ENCODE measurements at places on chromosomes 12 and 14. TPM values are rescaled to one million over a fixed set of nuclear protein-coding genes. Genes with fewer than 3 reads are reported as not detected.

Gene TMEM233
- total RNA-seq: 0.91 TPM

Gene NYNRIN
- 8.0 TPM for total RNA-seq

Gene AMIGO2
- 3.7 TPM for total RNA-seq

Gene EIF2S3B
- 0.17 TPM for total RNA-seq

Gene KRT7
- 8.4 TPM for total RNA-seq

DNA sequence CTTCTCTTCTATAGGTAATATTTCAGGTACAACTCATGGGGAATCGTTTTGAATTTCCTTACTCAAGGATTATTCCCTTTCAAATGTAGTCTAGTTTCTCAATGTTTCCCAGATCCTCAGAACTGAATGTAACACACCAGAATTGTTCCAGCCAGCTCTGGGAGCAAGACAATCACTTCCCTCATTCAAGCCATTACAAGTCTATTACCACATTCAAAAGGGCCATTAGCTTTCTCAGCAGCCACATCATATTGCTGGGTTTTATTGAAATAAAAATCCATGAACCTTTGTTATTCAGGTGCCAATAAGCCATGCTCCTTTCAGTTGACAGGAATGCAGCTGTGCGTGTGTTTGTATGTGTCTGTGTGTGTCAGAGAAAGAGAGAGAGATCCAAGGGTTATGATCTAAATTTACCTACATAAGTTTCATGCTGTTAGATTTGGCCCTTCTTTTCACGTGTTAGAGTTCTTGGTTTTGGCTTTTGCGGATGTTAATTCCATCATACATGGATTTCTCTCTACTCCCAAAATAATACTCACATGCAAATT, 357.7 kb downstream of the BCAT1 start:
- no peak for DNase-seq

- DNase-seq: no peak
Observed at GRCh38 chr12:117189725-117190209, 503 bp downstream of the FBXO21 start.

GRCh38 chr14:30994681-30995620, 30.5 kb upstream of the AP4S1 start:
- DNase-seq: no peak

DNA sequence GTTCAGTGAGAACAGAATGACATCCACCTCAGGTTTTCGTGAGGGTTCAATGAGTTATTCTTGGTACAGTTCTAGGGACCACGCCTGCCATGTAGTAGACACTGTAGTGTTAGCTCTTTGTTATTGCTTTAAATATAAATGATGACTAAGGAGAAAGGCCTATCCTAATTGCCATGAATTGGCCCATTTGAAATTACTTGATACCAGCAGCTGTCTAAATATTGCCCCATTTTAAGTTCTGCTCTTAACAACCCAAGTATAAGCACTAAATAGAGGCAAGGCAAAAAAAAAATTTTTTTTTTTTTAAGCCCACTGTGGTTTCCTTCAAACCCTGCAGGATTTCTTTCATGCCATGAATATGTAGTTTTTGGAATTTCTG, 84.5 kb downstream of the BORCS5 start:
- DNase-seq: no peak

- no peak for DNase-seq
Observed at GRCh38 chr14:36844443-36845195, 183.0 kb downstream of the PAX9 start.

GRCh38 chr14:51014086-51014485, 69.8 kb upstream of the PYGL start:
- DNase-seq: no peak

DNA sequence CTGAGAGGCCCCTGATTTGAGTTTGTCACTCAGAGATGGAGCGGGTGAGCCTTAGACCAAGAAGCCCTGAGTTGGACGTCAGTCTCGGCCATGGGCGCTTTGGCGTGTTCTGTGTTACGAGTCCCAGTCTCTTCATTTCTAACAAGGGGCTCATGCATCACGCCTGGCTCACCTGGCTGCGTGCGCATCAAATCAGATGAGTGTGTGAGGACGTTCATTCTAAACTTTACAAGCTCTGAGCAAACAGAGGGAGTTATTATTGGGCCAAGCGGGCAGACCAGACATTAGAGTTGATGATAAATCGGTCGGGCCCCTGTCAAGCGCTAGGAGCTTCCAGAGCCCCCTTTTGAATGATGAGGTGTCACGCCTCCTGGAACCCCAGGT, 117.2 kb downstream of the CALM1 start:
- DNase-seq: no peak

DNA sequence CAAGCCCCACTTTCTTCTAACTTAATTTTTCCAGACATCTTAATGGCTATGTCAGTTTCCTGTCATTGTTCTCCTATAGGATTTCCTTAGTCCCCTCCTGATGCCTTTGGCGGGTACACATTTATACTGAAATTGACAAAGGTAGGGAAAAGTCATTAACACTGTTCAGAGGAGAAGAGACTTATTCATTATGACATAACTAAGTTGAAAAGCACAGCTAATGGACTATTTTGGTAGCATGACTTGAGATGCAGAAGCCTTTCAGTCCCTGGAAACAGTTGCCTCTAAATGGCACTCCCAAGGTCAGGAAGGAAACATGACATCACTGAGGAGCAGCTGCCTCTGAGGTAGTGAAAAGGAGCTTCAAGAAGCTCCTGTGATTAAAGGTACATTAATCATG, 317.5 kb upstream of the KITLG start:
- DNase-seq: no peak

DNA sequence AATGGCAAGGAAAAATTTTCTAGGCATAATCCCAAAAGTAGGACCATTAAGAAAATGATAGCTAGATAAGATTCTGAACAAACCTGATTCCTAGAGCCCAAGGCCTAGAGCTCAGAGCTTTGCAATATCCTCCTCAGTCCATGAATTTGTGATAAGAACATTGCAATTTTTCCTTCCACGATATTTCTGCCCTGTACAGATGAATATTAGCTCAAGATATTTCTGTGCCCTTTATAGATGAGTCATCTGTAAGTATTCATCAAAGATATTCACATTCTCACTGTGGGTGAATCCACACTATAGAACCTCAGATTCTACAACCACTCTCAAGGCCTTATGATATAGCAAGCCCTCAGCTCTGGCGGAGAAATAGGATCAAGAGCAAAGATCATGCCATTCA, 37.5 kb downstream of the EAPP start:
- no peak for DNase-seq

DNA sequence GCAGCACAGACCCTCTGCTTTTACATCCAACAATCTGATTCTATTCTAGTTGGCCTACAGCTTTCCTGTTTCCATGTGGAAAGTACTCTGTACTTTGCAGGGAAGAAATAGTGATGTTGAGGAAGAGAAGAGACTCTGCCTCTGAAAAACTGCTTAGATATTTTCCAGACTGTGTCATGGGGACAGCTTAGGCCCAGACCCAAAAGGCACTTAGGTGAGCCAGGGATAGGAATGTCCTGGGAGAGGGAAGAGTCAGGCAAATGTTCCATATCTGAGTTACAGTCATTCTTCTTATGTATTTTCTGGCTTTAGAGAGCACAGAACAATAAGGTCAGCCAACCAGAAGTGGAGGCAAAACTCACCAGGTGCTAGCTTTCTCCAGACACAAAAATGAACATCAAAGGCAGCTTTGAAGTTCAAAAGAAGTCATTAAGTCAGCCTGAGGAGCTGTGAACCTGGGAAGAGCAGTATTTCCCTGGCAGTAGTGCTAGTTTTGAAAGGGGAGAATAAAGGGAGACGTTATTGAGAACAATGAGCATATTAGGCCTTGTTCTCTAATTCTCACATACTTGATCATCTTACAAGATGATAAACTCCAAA, 199.7 kb upstream of the LMNTD1 start:
- DNase-seq: no peak

DNA sequence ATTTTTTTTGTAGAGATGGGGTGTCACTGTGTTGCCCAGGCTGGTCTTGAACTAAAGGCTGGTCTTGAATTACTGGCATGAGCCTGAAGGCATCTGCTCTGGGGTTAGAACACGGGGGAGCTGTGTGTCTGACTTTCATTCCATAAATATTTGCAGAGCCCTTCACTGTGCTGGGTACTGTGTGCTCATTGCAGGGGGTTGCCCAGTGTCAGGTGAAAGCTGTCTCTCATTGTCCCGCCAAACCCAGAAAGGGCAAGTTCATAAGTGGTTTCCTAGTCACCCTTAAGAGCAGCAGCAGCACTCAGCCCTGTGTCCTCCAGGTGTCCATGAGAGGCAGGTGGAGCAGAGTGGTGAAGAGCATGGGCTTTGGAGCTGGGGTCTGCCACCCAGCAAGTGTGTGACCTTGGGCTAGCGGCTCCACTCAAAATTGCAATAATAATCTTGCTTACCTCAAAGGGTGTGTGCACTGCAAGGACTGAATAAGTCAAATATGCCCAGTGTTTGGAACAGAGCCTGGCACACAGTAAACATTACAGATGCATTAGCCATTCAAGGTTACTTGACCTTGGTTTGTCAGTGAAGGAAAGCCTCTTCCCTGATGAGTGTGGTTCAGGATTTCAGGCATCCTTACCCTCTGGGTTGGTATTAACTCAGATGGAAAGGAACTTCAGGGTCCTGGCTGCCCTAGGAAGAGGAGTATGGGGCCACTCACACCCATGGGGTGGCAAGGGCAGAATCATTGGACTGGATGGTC, 4.4 kb upstream of the SMIM41 start:
- no peak for DNase-seq

DNA sequence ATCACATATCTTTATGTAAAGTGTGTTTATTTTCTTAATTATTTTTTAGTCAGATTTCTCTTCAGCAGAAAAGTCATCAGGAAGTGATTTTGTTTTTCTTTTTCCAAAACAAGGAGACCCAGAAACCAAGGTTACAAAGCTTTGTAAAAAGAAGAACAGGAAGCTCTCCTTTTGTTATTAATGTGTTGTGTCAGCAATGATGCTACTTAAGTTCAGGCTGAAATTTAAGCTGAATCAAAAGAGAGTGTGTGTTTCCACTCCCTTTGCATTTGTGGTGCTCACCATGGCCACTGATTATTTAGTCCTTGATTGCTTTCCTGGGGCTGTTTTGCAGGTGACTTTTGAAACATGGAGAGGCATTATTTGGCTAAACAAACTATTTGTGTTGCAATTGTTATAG, 155.3 kb upstream of the ATP2B1 start:
- no peak for DNase-seq

GRCh38 chr14:89748004-89748403, 206.5 kb downstream of the EFCAB11 start:
- DNase-seq: peak; percentile 42

GRCh38 chr12:77239617-77240016, 174.2 kb upstream of the E2F7 start:
- no peak for DNase-seq

- DNase-seq: no peak
Observed at GRCh38 chr12:94114166-94114565, 34.2 kb upstream of the PLXNC1 start.

- DNase-seq: no peak
Observed at GRCh38 chr14:52235866-52236510, 31.5 kb upstream of the PTGDR start.

DNA sequence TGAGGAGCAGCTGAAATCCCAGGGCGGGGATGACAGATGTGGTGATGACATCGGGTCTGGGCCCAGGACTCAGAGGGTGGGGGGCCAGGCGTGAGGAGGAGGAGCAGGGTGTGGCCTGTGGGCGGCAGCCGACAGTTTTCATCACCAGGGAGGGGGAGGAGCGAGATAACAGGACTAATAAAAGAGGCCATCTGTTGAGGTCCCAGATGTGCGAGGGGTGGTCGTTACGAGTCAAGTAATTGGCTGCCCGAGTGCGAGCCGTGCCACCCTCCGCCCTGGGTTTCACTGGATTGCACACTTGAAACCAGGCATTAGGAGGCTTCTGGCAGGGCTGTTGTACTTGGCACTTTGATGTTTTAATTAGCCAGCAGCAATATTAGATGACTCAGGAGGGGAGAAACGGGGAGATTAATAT, 67.2 kb downstream of the NOS1 start:
- DNase-seq: no peak

GRCh38 chr14:65434216-65434850, 21.8 kb downstream of the FUT8 start:
- DNase-seq: no peak

DNA sequence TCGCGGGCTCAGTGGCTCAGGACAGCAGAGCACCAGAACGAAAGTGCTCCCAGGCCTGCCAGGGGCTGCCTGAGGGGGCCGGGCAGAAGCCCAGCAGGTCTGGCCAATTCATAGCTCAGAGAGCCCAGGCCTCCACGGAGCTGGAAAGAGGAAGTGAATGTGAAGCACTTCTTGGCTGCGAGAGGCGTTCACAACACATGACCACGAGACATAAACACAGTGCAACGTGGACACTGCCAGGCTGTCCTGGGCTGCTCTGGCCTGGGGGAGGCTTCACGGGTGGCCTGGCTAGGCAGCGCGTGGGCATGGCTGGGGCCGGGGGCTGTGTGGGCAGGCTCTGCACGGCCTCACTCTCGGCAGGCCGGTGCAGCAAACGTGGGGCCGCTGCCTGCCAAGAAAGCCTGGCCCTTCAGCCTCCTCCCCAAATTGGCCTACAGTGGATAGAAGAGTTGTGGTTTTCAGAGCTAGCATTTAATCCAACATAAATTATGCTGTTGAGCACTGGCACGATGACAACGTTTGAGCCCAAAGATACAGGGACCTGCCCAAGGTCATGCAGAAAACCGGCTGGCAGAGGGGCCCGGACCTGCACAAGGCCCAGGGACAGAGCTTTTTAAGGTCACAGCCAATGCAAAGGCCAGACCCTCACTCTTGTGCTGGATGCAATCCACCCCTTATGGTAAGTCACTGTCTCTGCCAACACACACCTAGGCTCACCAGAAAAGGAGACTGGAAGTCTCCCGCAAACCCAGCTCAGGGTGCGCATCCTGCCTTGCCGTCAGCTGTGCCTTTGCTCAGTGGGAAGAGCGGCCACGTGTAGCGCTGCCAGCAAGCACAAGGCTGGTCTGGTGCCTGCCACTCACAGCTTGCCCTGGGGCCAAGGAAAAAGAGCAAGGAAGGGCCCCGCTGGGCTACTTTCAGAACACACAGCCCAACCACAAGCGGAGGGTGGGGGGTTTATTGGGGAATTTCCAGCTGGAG, 8.6 kb downstream of the SLC25A29 start:
- DNase-seq: peak; percentile 96

- peak; percentile 31 for DNase-seq
Observed at GRCh38 chr14:87679866-87680265, 313.1 kb downstream of the GALC start.

GRCh38 chr14:66117600-66117999, 368.6 kb upstream of the CCDC196 start:
- DNase-seq: no peak
